ENCODE measurements at places on chromosomes 1 and 21.
A peak's percentile ranks its signal among the peaks of the same experiment; 100 is the strongest.

DNA sequence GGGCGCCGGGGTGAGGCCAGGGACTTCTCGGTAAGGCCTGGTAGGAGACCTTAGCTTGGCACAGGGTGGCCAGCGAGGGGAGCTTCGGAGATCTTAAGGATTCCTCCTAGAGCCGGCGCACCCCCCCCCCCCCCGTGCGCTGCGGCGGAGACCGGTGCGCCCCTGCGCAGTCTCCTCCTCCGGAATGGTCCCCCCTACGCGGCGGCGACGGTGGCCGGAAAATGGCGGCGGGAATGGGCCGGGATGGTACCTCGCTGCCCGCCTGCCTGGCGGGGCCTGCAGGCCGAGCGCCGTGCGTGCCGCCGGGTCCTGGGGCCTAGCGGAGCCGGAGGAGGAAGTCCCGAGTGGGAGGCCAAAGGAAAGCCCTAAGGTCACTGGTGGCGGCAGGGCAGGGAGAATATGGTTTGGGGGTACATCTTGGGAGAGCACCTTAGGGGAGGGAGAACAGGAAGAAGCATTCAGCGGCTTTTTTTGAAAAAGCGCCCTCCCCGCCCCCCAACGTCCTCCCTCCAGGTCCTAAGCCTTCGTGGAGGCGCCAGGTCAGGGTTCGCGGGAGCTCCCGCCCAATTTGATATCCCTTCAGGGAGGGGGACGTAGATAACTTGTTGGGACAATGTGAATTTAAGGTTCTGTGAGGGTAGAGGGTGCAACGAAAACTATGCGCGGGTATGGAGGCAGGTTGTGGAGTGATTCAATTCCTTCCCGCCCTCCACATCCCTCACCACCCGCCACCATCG is 429 bp downstream of the SRRM1 start:
- peak; percentile 32 for DNase-seq

DNA sequence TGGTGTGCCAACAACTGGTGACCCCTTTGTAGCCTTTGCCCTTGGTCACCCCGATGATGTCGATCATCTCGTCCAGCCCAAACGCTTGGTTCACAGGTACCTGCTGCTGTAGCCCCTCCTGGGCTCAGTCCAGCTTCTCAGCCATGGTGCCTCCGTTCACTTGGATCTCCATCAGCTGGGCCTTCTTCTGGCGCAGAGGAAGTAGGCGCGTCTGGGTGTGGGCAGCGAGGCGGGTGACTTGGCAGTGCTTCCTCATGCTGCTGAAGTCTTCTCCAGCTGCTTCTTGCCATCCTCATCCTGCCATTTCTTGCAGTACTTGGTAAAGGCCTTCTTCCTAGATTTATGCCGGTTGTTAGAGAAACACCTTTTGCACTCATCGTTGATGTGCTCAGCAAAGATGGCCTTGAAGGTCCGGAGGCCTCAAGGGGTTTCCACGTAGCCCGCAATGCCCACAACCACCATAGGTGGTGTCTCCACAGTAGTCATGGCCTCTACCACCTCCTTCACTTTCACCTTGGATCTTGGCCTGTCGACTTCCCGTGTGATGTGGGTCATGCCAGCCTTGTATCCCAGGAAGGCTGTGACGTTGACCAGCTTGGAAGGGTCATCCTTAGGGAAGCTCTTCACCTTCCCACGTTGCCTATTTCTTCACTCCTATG is 13.0 kb downstream of the DOP1B start:
- no peak for DNase-seq

- no peak for DNase-seq
Observed at GRCh38 chr1:13681921-13682320, 18.1 kb upstream of the PRDM2 start.

- DNase-seq: no peak
Observed at GRCh38 chr1:66464802-66465201, 69.2 kb upstream of the SGIP1 start.

DNA sequence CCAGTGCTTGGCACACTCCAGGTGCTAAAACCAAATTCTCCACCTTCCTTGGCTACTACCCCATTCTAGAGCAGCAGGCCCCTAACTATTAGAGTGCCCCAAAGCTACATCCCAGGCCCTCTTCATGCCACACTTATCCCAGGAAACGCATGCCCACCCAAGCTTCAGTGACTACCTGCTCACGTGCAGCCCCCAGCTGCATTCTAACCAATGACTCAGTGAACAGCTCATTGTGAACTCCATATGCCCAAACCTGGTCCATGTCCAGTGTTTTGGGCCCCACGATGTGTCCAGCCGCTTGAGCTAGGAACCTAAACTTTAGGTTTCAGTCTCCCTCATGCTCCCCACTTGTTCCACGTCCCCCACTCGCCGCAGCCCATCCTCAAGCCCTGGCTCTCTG is 41.5 kb downstream of the NKAIN1 start:
- no peak for DNase-seq

GRCh38 chr1:37636435-37636834 is 1.7 kb upstream of the RSPO1 start:
- no peak for DNase-seq

DNA sequence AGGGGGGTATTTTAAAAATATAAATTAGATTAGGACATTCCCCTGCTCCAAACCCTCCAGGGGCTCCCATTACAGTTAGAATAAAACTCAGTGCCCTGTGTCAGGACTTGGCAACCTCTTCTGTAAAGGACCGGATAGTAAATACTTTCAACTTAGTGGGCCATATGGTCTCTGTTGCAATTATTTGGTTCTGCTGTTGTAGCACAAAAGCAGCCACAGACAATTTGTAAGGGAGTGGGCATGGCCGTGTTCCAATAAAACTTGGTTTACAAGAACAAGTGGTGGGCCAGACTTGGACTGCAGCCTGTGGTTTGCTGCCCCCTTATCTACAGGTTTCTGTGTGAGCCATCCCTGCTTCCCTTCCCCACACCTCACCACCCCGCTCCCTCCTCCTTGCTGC is 92.0 kb downstream of the ACTL8 start:
- no peak for DNase-seq

DNA sequence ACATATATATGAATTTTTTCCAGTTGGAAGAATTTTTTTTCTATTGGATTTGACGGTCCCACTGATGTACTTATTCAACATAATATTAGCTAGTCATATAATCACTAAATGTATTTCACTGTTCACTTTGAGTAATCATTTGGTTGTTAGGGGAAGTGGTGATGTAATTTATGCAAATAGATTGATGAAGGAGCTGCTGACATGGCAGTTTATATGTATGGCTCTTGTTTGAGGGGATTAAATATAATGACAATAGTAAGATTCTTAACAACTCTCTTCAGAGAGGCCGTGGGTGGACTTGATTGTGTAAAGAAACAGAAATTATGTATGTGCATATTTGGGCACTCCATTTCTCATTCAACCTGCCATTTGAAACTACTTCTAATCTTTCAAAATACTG is 653.6 kb upstream of the ADGRL4 start:
- DNase-seq: no peak
